ENCODE measurements at places on chromosomes 4 and X. TPM values are rescaled to one million over a fixed set of nuclear protein-coding genes. Genes with fewer than 3 reads are reported as not detected.

The MID1 gene
- total RNA-seq: 47.8 TPM

The TEX13D gene
- not detected for total RNA-seq

The HS3ST1 gene
- 0.12 TPM for total RNA-seq

The SMR3B gene
- not detected for total RNA-seq

The CLIC2 gene
- total RNA-seq: 0.15 TPM

The SPANXN4 gene
- not detected for total RNA-seq

The SLC16A2 gene
- 31.5 TPM for total RNA-seq

The CXXC4 gene
- not detected for total RNA-seq

The MAGEA9B gene
- total RNA-seq: not detected

The FDCSP gene
- not detected for total RNA-seq

The CCNB3 gene
- 0.38 TPM for total RNA-seq

The TMSB15C gene
- total RNA-seq: 0.26 TPM

The FAM114A1 gene
- 24.2 TPM for total RNA-seq

The PAGE2B gene
- total RNA-seq: not detected

The PDLIM5 gene
- total RNA-seq: 38.7 TPM

The PPEF2 gene
- not detected for total RNA-seq

The ANAPC10 gene
- total RNA-seq: 11.2 TPM

The FHIP1A gene
- total RNA-seq: 0.43 TPM

The SMARCA5 gene
- 22.3 TPM for total RNA-seq

The ZBTB49 gene
- 2.7 TPM for total RNA-seq

The MAGED2 gene
- total RNA-seq: 86.8 TPM

The ACSL1 gene
- 13.5 TPM for total RNA-seq

The ACOT9 gene
- 91.2 TPM for total RNA-seq

The NDST3 gene
- total RNA-seq: not detected

The ATP2B3 gene
- 0.06 TPM for total RNA-seq

The SAGE1 gene
- total RNA-seq: 0.02 TPM

The APEX2 gene
- 33.5 TPM for total RNA-seq

The DCAF8L1 gene
- not detected for total RNA-seq

The NDUFC1 gene
- 81.5 TPM for total RNA-seq

The MAGED4B gene
- total RNA-seq: 5.8 TPM

The TEX13B gene
- total RNA-seq: not detected

The XAGE2 gene
- not detected for total RNA-seq

The LRIT3 gene
- 0.06 TPM for total RNA-seq

The SSX1 gene
- not detected for total RNA-seq

The FGFR3 gene
- 1.4 TPM for total RNA-seq

The PTPN13 gene
- total RNA-seq: 5.1 TPM

The ERVMER34-1 gene
- total RNA-seq: 0.66 TPM

The NLGN4X gene
- not detected for total RNA-seq

The ACE2 gene
- 0.01 TPM for total RNA-seq

The FGFBP1 gene
- total RNA-seq: 3.4 TPM

The HPGDS gene
- not detected for total RNA-seq

The STK32B gene
- 22.0 TPM for total RNA-seq

The WDR17 gene
- total RNA-seq: 1.8 TPM

The HSD17B13 gene
- 0.10 TPM for total RNA-seq

The STARD8 gene
- 1.6 TPM for total RNA-seq

The MAGED4 gene
- total RNA-seq: 7.7 TPM

The CLNK gene
- not detected for total RNA-seq

The P2RY8 gene
- not detected for total RNA-seq

The KDM5C gene
- 56.9 TPM for total RNA-seq

The BMPR1B gene
- 7.4 TPM for total RNA-seq
